ENCODE measurements at places on chromosomes 5 and 9. TPM values are rescaled to one million over a fixed set of nuclear protein-coding genes. Genes with fewer than 3 reads are reported as not detected.

The C9orf153 gene
- total RNA-seq, result not detected

The CCNI2 gene
- 34.5 TPM for total RNA-seq

The KCNV2 gene
- not detected for total RNA-seq

The GAPVD1 gene
- 106 TPM for total RNA-seq

The ZNF169 gene
- 1.3 TPM for total RNA-seq

The FBP2 gene
- total RNA-seq, result 15.6 TPM

The CCDC171 gene
- total RNA-seq, result 11.4 TPM

The SPINK13 gene
- total RNA-seq, result not detected

The LCN2 gene
- total RNA-seq, result 756 TPM

The TLN1 gene
- total RNA-seq, result 258 TPM

The MARVELD2 gene
- 20.6 TPM for total RNA-seq

The SREK1 gene
- total RNA-seq, result 162 TPM

The MYOT gene
- total RNA-seq, result 5.4 TPM

The SH3PXD2B gene
- 7.2 TPM for total RNA-seq

The RBM18 gene
- 3.8 TPM for total RNA-seq

The NMUR2 gene
- total RNA-seq, result 0.37 TPM

The GLT6D1 gene
- not detected for total RNA-seq

The MIGA2 gene
- 175 TPM for total RNA-seq

The HMMR gene
- 5.8 TPM for total RNA-seq

The SEMA6A gene
- total RNA-seq, result 5.7 TPM

The MTRR gene
- total RNA-seq, result 53.9 TPM

The ANKRD31 gene
- total RNA-seq, result not detected
